HEK293T (cell line): ENCODE measurements at places on chromosomes 2 and 18.
A peak's percentile ranks its signal among the peaks of the same experiment; 100 is the strongest.

DNA sequence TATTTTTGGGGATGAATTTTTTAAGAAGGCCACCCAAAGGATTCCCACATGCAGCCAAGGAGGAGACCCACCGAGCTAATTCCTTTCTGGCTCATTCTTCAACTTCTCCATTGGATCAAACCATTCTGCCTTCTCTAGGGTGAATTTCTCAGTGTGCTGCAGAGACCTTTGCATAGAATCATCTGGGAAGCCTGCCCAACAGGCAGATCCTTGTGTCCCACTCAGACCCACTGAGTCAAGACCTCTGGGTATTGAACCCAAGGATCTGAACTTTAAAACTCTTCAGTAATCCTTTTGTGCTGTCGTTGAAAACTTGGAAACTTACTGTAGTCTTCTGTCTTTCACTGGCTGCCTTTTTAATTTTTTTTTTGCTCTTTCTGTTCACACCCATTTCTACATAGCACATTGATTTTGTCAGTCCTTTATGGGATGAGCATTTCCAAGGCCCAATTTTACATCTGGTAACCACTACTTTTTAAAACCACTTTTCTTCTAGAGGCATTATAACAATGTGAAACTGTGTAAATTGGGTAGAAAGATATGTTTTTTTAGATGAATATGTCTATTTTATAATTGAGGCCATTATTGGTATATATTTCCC lies 120.2 kb downstream of the TSN start:
- DNase-seq, result no peak

DNA sequence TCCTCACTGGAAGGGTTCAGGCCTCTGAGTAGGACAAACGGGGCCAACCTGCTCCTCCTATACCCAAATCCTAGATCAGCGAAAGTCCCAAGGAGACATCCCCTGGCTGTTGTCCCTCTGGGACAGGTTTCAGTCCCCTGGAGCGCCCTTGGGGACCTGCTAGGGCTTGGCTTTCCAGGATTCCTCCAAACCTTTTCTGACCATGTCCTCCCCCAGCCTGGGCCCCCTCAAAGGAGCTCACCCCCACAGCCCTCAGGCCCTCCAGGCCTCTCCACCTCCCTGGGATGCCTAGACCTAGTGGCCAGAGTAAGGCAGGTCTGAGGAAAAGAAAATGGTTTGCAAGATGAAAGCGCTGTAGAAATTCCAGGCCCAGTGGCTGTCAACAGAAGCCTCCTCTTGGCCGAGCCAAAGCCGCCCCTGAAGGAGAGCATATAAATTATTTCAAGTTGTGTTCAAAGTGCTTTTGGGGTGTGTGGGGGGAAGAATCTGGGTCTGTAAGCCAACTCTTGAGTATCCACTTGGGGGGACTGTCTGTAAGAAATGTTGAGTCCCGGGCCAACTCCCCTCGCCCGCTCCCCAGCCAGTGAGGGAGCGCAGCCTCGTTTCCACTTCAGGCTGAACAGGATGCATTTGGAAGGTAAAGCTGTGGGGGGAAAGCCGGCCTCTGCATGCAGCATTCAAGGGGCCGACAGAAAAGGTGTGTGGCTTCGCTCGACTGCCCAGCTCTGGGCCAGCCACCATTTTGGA lies 158.6 kb downstream of the DYSF start:
- no peak for DNase-seq

- no peak for DNase-seq
Observed at GRCh38 chr2:161136696-161137324, 23.4 kb upstream of the TANK start.

DNA sequence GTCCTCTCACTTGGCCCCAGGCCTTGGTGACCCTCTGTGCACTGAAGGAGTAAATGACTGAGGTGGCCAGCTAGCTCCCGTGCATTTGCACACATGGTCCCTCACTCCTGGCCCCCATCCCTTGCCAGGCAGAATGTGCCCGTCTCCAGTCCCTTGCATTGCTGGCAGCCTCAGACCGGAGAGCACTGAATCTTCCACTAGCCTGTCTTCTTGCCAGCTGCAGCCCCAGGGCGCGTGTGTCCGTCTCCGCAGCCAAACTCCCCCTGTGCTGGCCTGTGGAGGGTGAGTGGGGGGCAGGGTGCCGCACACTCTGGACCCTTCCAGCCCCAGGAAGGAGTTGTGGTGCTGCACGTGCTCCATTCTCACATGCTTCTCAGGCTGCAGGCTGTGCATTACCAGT lies 35.9 kb downstream of the INPP4A start:
- DNase-seq, result no peak

DNA sequence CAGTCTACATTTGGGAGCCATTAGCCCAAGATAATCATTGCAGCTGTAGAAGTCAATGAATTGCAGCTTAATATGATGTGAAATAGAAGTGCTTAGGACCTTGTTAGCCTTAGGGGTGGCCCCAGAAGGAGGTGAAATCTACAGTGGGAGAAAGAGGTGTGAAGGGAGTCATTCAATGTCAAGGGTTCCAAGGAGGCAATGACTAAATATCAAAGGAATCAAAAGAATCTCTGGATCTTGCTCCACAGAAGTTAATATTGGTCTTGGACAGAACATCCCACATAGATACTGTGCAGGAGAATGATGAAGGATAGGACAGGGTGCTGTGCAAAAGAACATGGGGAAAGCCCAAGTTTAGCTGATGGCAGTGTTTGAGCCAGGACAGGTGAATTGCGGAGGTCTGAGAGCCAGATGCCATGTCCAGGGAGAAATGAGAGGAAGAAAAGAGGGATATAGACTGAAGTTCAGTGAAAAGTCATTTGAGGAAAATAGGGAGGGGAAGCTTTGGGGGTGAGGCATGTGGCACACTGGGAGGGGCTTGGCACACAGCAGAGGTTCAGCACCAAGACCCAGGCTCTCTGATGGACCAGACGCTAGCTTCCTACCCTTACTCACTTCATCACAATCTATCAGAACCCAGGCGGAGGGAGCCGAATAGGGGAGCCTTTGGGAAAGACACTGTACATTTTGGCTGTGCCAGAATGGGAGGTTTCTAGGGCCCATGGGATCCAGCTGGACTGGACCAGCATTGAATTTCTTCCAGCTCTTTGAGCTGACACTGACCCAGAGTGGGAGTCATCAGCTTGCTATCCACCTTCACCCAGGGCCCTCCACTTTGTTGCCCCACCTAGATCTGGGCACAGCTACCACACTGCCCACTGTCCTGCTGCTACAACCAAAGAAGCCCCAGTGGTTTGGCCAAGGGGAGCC lies 2.2 kb downstream of the IL1F10 start:
- no peak for DNase-seq

DNA sequence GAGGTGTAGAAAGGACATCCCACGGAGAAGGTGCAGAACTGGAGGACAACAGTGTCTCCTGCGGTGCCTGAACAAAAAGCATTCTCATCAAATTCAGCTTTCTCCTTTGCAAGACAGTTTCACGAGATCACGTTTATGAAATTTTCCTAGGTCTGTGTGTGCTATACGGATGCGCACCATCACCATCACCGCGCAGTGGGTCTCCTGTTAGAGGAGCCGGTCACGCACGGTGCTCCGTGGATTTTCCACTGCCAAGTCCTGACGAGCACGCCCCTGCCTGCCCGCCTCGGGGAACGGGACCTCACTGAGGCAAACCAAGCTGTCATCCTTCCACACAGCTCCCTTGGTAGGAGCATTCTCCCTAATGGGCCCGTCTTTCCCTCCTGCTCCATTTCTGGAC lies 140.4 kb upstream of the TPO start:
- DNase-seq, result no peak

- no peak for DNase-seq
Observed at GRCh38 chr2:12052796-12053195, 306.4 kb downstream of the LPIN1 start.

GRCh38 chr2:201149064-201149820 lies 33.3 kb downstream of the CFLAR start:
- DNase-seq, result no peak

- DNase-seq, result no peak
Observed at GRCh38 chr18:9756933-9757470, 48.9 kb downstream of the RAB31 start.

DNA sequence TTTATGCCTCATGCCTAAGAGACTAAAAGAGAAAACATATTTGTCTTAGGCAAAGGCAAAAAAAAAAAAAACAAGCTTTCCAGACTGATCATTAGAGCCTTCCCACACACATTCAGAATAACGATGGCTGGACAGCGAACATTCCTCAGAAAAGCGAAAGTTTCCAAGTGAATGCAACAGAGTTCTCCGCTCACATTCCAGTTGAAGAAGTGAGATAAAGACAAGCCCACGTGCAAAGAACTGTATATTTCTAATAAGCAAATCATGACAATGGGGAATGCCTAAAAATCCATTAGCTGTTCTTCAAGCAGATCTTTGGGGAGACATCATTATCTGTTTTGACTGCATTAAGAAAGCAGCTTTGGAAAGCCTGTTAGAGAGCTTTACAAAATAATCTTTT lies 347.9 kb downstream of the METTL4 start:
- DNase-seq, result no peak

DNA sequence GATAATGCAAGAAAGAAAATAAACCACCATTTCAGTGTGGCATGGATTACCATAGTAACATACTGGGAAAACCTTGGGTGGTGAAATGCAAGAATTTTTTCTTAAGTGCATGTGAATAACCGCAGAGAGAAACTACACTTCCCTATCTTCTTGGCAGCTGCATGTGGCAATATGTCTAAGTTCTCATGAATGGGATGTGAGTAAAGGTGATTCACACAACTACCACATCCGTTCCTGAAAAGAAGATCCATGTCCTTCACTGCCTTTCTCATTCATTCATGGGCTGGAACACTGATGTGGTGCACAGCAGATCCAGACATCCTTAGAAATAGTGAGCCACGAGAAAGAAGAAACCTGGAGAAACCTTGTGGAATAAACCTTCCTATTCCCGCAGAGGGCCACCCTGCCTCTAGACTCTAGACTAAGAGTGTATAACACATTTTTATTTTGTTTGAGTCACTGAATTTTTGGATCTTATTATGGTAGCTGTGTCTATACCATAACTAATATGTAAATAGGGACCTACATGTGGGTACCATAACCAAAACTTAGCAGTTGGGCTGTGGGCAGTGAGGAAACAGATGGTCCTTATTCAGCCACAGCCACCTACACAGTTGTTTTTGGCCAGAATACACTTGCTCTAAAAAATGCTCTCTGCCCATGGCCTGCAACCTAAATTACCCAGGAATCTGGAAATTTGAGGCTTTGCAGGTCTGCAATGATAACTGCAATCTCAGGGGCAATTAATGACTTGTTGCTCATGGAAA lies 573.3 kb downstream of the LRP1B start:
- no peak for DNase-seq

DNA sequence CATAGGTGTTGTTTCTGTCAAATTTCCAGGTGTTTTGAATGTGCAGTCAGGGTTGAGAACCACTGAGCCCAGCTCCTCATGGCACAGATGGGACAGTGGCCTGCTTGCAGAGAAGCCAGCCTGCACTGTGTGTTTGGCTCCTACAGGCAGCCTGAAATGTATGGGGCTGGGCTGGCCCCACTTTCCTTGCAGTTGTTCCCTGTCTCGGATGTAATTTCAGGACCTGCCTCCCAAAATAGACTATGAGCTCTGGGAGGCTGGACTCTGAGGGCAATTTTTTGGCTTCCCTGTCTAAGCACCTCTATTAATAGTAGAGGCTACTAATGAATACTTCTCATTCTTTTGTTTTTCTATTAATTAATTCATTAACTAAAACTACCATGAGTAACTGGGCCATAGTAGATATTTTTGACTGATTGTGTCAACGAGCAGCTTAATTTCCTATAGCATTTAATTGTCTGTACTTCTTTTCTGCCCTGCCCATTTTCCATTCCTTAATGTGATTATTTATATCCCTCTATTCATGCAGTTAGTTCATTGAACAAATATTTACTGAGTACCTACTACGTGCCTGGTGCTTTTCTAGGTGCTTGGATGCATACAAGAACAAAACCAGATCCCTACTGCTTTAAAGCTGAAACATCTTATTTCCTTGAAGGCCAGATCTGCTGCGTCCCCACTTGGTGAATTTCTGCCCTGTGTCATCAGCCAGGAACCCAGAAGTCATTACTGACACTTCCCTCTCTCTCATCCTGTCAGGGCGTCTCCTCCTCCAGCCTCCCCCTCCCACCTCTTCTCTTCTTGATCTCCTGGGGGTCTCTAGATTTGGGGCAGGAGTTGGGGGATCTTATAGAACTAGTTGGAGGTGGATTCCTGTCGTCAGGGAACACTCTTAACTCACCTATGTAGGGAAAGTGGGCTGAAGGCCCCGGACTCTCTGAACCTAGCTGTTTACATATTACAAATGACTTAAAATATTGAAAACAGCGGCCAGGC lies 16.3 kb downstream of the DYSF start:
- DNase-seq, result no peak

- DNase-seq, result no peak
Observed at GRCh38 chr2:48434101-48434500, 95.9 kb upstream of the STON1 start.

DNA sequence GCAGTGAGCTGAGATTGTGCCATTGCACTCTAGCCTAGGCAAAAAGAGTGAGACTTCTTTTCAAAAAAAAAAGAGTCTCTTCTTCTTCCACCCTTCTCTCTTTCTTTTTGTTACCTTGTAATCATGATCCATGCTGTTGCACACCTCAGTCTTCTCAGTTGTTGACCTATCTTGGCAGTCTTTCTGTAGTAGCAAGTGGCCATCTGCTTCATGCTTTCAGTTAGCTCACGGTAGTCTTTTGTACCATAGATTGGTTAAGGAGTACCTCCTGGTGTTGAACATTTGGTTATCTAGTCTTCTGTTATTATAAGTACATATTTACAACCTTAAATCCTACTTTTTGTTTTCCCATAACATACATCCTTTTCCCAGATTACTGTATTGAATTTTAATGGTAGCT lies 3.1 kb downstream of the GORASP2 start:
- no peak for DNase-seq

- DNase-seq, result no peak
Observed at GRCh38 chr2:11343368-11343649, 1.1 kb downstream of the ROCK2 start.

- DNase-seq, result peak; percentile 67
Observed at GRCh38 chr18:21914739-21915319, 174.2 kb downstream of the MIB1 start.

GRCh38 chr18:63637703-63638102 lies 6.4 kb downstream of the SERPINB4 start:
- no peak for DNase-seq

DNA sequence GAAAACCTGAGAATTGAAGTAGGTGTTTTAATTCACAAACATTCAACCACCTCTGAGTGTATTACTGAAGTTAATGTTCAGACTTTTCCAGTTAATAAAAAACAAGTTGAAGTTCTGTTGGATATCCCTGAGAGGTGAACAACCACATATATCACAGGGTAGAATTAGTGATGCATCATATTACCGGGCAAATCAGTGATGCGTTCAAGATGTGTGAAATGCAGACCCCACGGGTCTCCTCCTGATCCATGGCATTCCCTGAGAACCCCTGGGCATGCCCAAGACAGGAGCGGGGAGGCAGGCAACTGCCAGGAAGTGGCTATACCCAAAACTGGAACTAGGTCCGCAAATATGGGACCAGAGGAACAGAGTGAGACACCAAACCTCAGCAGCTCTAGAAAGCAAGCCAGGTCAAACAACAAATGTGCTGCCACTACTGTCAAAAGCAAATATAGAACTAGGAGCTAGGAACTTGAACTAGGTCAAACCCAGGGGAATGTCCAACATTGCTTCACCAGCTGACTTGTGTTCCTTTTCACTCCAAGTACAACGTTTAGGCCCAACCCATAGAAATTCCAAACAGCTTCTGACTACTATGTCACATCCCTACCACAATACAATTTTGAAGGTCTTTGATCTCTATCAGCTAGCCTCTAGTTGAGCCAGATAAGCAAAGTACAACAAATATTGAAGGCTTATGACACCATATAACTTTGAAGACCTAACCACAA lies 20.2 kb downstream of the PSTPIP2 start:
- DNase-seq, result no peak
